ENCODE measurements at places on chromosomes 2 and 18.

- DNase-seq: no peak
Measured at GRCh38 chr2:18752022-18752493, 162.7 kb upstream of the NT5C1B start.

GRCh38 chr2:164114937-164115336 is 379.1 kb upstream of the FIGN start:
- DNase-seq: no peak

GRCh38 chr2:186099826-186100225 is 361.2 kb downstream of the FSIP2 start:
- DNase-seq: no peak

GRCh38 chr2:16656784-16657391 is 8.7 kb downstream of the CYRIA start:
- no peak for DNase-seq

GRCh38 chr2:158486970-158487325 is 30.2 kb downstream of the PKP4 start:
- no peak for DNase-seq

DNA sequence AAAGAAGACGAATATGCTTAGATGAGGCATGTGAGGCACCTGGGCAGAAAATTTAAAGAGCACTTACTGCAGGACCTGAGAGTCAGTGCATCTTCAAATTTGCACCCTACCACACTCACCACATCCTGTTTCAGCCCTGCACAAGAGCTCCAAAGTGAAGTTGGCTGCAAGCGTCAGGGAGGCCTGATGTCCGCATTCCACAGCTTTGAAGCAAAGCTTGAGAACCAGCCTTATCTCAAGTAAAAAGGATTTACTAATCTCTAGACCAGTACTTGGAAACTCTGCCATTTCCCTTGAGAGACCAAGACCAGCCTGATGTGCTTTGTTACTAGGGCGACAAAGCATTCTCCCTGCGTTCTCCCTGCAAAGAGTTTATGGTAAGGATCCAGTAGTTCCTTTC is 3.4 kb upstream of the ASNSD1 start:
- no peak for DNase-seq

- no peak for DNase-seq
Measured at GRCh38 chr18:76972846-76973519, 150.6 kb downstream of the ZNF236 start.

GRCh38 chr2:40654346-40654745 is 202.5 kb upstream of the SLC8A1 start:
- DNase-seq: no peak

- DNase-seq: no peak
Measured at GRCh38 chr18:80228051-80228848, 19.1 kb downstream of the PARD6G start.

GRCh38 chr2:172510088-172510487 is 45.8 kb upstream of the PDK1 start:
- DNase-seq: no peak

Data from WERI-Rb-1 (cell line).